ENCODE measurements at places on chromosomes 3 and 15.

- no peak for DNase-seq
Measured at GRCh38 chr3:10577486-10577885, 72.1 kb upstream of the ATP2B2 start.

- DNase-seq, result no peak
Measured at GRCh38 chr3:109355625-109356441, 18.5 kb upstream of the DPPA4 start.

DNA sequence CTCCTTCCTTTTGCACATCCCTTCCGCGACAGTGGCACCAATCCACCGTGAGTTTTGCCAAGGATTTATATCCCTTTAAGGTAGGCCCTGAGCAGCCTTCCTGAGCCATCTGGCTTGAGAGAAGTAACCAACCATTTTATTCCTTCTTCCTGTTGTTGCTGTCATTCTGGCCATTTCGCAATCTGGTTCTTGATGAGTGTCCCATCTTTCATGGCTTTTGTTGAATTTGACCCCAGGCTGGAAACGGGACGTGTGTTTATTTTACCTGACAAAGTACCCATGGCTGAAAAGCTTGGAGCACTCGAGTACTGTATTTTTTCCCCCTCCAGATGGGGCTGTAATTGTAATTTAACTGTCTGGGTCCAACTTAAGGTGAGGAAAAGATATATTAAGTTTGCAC is 173.4 kb downstream of the WNT5A start:
- DNase-seq, result no peak

- no peak for DNase-seq
Measured at GRCh38 chr3:139231555-139232281, 112.1 kb upstream of the MRPS22 start.

- DNase-seq, result peak; percentile 20
Measured at GRCh38 chr15:43930079-43930478, 103.3 kb downstream of the WDR76 start.

DNA sequence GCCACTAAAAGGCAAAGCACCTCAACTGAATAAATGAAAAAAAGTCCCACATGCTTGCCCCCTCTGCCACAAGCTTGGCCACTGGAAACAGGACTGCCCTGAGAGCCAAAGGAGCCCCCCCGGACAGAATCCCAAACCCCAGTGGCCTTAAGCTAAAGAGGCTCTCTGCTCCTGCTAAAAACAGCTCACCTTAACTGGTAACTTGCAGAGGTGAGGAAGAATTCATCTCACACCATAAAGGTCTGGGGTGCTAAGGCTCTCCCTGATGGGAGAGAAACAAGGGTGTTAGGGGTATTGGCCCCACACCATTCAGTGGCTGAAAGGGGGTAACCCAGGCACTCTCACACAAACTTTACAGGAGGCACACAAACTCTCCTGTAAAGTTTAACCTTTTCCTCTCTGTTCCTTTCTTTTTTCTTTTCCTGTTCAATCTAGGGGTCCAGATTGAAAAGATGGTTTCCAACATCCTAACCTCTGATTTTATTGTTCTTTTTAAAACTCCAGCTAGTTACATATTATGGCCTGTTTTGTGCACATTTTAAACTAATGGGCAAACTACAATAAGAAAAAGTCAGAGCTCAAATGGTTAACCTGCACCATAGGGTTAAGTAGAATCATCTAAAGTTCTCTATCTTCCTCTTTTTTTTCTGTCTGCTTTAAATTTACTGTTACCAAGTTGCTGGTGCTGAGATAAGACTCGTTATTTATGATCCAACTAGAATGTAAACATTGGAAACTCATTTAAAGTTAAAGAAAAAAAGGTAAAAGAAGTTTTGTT is 19.9 kb downstream of the TRANK1 start:
- DNase-seq, result no peak

DNA sequence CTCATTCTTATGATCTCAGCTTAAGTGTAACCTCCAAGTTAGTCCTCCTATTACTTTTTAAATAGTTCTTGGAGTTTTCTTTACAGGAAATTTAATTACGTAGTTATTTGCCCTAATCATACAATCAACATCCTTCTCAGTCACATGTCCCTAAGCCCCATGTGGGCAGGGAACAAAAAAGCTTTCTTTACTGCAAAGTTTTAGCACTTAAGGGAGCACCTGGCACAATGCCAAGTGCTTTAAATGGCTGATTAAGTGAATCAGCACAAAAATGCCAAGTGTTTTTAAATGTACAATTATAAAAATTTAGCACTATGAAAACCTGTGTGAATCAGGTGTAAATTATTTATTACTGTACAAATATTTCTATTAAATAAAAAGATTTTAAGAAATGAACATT is 445.3 kb downstream of the C3orf38 start:
- no peak for DNase-seq

- DNase-seq, result no peak
Measured at GRCh38 chr3:42906070-42906847, at the start of gene ZNF662. Gene ZNF662, plus strand, starts transcription at chr3:42906142. Its CDS starts 1,973 bp downstream, at chr3:42908115.

GRCh38 chr15:24862726-24863521 is 91.9 kb upstream of the SNRPN start:
- no peak for DNase-seq

DNA sequence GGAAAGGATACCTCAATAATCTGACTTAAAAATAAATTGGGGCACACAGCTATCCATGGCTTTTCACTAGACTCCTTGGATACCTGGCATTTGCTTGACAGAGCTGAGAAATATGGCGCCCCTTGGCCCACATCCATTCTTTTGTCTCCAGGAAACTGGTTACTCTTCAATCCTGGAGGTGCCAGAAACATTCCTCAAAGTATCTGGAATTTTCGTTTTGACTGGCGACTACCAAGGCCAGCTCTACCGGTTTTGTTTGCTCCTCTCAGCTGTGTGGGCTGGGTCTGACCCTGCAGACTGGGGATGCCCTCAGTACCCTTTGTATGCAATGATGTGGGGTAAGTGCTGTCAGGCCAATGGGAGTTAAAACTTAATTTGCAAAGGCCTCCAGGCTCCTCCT is 27.0 kb downstream of the KATNBL1 start:
- DNase-seq, result no peak

GRCh38 chr3:17121336-17121735 is 236.6 kb downstream of the PLCL2 start:
- no peak for DNase-seq

GRCh38 chr15:62895905-62896316 is 146.6 kb upstream of the TPM1 start:
- no peak for DNase-seq

- DNase-seq, result no peak
Measured at GRCh38 chr3:149579838-149580542, 77.8 kb downstream of the WWTR1 start.

GRCh38 chr3:44076221-44076829 is 165.4 kb upstream of the TOPAZ1 start:
- DNase-seq, result no peak

DNA sequence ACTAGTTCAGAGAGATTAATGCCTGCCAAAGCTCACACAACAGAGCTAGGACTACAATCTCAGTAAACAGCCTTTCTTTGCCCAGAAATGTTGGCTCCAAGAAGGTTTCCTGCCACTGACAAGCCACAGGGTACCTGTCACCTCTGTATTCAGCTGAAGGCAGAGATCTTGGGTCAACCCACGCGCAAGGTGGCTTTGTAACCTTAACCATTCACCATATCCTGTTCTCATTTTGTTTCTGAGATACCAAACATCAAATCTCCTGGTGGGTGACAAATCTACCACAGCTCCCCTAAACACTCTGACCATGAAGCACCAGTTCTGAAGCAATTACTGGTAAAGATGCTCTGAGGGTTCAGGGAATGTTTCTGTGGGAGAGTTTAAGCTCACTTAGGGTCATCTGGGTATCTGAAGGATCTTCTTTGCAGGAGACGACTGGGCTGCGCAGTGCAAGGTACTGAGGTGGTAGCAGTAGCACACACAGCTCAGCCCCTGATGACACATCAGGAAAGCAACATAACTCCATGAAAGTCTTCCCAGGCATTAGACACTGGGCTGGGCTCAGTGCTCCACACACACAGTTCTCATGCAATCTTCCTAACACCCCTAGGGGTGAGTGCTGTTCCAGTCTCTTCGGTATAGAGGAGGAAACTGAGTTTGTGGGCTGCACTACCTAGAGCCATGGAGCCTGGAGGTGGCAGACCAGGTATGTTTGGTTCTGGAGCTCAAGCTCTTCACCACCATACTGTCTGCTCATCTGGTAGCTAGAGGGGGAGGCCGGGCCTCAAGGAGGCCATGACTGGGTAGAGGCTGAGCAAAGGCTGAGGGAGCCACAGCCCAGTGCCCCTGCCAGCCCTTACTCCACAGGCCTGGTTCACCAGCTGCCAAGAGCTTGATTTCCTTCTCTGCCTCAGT is 7.7 kb downstream of the CXCR6 start:
- no peak for DNase-seq

- DNase-seq, result no peak
Measured at GRCh38 chr3:60829058-60829457, 422.2 kb downstream of the FHIT start.

DNA sequence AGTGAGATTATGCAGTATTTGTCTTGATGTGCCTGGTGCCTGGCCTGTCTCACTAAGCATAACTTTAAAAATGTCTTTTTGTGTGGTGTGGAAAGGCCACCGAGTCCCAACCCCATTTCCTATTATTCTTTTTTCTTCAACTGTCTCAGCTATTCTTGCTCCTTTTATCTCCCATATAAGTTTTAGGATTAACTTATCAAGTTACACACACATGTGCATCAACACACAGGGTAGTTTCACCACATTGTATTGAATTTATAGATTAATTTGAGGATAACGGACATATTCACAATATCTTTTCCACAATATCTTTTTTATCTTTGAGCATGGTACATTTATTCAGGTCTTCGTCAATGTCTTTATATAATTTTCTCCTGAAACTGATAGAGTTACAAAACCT is 127.6 kb downstream of the RYR3 start:
- no peak for DNase-seq

- DNase-seq, result no peak
Measured at GRCh38 chr15:101243420-101243819, 8.4 kb downstream of the CHSY1 start.

- no peak for DNase-seq
Measured at GRCh38 chr3:34107669-34108068, 309.2 kb downstream of the PDCD6IP start.

GRCh38 chr3:71269906-71270305 is 313.6 kb downstream of the FOXP1 start:
- DNase-seq, result no peak

GRCh38 chr3:85508659-85509058 is 549.9 kb downstream of the CADM2 start:
- no peak for DNase-seq

GRCh38 chr3:11381563-11381962 is 109.4 kb downstream of the ATG7 start:
- DNase-seq, result no peak

DNA sequence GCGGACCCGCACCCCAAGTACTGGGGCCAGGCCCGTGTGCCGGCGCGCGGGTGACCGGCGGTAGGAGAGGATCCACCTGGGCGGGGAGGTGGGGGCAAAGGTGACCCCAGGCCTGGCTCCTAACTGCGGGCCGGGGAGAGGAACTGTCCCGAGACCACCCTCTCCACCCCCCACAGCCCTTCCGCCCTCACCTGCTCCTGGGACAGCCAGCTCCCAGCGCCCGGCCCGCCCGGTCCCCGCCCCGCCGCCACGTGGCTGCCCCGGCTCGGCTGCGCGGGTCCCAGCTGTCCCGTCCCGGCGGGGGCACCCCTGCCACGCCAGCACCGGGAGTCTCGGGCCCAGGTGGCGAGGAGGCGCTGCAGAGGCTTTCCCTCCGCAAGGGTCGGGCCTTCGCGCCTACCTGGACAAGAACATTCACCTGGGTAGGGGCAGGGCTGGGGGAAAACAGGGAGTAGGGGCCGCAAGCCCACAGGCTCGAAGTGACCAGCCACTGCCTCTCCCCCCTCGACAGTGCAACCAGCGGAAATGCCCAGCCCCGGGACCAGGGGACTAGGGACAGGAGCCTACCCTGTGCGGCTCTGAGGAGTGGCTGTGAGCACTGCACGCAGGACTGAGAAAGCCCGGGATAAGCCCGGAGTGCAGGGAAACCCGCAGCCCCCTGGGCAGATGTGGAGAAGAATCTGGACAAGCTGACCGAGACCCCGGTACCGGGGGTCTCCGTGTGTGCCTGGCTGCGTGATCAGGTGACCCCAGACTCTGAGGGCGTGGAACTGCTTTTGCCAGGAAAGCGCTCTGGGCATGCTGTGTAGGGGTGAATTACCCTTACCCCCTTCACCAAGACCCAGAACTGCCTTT is at the start of gene SLC12A8:
SLC12A8 (minus strand) TSS at position 240 of the 855 bp plus-strand sequence. CDS start 1,399 bp downstream, outside the sequence.
- peak; percentile 43 for DNase-seq

DNA sequence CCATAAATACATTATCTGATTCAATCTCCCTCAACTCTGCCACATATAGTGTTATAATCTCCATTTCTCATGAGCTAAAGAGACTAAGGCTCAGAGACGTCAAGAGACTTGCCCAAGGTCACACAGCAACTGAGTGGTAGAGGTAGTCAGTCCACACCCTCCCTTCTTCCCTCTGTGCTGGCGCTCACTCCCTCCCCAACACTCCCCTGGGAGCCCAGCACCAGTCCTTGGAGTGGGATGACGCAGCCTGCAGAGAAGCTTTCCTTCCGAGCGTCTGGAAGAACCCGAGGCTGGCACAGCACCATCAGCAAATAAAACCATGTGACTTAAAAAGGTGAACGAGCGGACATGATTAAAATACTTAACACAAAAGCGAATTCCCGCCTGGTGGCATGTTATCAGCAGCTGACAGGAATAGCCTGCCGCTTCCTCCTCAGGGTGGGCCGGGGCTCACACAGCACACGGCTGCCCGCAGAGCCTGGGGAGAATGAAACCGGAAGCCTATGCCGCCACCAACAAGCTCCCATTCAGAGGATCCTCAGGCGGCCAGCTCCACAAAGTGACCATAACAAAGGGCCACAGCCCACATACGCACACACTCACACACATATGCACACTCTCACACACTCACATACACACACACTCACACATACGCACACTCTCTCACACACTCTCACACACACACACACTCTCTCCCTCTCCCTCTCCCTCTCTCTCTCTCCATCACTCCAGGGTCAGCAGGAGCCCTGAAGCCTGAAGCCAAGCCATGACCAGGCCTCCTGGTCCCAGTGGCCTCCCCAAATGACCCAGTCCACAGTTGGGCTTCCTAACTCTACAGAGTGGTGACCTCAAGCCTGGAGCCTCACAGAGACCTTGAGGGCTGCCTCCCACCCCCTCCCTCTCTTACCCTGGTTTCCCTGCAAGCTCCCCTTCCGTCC is 120.5 kb downstream of the XXYLT1 start:
- no peak for DNase-seq

DNA sequence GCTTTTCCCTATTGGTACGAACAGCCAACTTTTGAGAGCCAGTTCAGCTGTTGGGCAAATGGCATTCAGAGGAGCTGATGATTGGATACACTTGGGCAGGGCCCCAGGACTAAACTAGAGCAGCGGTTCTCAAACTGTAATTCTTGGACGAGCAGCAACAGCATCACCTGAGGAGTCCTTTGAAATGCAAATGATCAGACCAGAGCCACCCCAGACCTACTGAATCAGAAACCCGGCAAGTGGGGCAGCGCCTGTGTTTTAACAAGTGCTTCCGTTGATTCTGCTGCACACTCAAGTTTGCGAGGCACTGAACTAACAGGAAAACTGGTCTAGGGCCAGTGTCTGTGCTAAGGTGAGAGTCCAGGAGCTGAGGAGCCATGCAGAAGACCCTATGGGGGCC is 239.7 kb downstream of the UACA start:
- no peak for DNase-seq

- no peak for DNase-seq
Measured at GRCh38 chr15:100801256-100801900, 78.3 kb upstream of the ALDH1A3 start.

Data from WERI-Rb-1 (cell line).